ENCODE measurements at places on chromosomes 16 and 17.

GRCh38 chr16:10838621-10839278 is 20.2 kb upstream of the TVP23A start:
- no peak for DNase-seq

DNA sequence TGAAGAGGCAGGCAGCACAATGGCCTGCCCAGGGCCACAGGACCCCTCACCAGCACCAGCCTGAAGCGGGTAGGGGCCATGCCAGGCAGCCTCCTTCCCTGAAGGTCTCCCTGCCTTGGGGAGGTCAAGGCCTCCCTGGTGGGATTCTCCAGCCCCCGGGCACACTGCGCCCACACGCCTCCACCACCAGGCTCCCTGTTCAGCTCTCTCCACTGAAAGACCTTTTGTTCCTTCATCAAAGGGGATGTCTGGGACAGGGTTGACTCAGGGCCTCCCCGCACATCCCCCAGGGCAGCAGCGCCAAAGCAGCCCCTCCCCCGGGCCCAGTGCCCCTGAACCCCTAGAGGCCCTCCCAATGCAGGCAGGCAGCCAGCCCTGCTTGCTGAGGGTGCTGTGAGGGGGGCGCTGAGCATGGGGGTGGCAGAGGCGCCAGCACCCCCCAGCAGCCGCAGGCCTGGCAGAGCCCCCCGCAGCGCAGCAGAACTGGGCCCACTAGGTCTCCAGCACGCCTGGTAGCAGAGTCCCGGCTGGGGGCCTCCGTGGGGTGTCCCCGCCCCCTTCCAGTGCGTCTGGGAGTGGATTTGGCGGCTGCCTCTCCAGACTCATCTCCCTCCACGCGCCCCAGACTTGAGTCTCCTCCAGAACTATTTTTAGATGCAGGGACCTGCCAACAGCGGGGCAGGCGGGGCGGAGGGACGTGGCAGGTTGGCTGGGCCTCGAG is 13.1 kb downstream of the BCAR1 start:
- DNase-seq, result no peak

DNA sequence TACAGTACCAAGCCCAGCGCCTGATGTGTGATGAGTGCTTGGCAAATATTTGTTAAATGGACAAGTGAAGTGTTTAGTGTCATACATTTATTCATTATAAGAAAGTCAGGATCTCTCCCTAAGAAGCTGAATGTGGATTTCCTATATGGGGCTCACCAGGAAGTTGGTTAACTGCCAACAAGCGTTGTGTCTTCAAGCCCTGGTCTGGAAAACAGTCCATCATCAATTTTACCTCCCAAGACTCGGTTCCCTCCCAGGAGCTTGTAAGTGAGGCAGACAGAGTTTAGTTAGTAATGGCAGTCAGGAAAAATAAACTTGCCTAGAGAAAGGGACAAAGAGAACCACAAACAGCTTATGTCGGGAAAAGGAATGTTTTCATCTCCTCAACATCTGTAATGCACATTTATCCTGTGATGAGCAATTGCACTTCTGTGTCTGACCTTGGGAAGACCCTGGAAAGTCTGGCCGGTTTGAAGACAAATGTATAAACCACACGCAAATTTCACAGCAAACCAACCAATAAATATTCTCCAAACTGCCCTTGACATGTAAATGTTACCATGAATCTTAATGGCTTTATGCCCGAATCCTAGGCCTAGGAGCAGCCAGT is 28.3 kb downstream of the C16orf95 start:
- no peak for DNase-seq

DNA sequence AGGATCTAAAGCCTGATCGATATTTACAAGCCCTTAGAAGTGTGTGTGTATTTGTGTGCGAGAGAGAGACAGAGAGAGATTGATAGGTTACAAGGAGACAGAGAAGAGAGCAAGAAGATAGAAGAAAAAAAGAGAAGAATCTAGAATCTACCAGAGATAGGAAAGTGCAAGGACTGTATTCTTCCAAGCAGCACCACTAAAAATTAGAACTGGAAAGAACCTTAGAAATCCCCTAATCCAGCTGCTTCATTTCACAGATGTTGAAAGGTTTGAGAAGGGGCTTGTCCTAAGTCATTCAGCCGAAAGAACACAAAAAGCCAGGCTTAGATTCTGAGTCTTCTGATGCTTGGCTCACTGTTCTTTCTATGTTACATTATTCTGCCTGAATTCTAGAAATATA is 92.2 kb downstream of the HS3ST3A1 start:
- no peak for DNase-seq

- DNase-seq, result no peak
Observed at GRCh38 chr17:48238933-48239602, 131.5 kb downstream of the SNX11 start.

DNA sequence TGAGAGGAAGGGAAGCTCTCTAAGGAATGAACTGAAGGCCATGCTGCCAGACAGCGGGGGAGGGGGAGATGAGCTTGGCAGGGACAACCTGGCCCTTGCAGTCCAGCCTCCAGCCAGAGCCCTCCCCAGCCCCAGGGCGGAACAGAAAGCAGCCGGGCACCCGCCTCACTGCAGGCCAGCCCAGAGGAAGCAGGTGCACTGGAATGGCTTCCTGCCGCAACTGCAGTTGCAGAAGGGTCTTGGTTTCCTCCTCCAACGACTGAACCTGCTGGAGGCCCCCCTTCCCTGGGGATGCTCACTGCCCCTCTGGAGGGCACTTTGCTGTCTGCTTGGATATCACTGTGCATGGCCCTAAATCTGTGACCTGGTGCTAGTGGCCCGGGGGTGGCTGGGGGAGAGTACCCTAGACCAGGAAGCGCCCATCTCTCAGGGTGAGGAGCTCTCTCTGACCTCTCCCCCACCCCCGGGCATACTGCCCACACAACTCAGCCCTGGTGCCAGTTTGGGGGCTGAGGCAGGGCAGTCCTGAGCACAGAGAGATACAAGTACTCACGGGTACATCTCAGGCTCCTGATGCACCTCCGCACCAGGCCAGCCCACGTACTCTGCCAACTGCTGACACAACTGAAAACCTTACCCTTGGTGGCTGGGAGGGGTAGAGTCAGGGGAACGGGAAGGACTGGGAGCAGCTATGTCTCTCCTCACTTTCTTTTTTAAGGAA is 41.1 kb downstream of the MYO18A start:
- no peak for DNase-seq

- DNase-seq, result no peak
Observed at GRCh38 chr16:66746682-66747081, 4.7 kb downstream of the DYNC1LI2 start.

- no peak for DNase-seq
Observed at GRCh38 chr16:50393416-50393815, 24.6 kb upstream of the BRD7 start.

DNA sequence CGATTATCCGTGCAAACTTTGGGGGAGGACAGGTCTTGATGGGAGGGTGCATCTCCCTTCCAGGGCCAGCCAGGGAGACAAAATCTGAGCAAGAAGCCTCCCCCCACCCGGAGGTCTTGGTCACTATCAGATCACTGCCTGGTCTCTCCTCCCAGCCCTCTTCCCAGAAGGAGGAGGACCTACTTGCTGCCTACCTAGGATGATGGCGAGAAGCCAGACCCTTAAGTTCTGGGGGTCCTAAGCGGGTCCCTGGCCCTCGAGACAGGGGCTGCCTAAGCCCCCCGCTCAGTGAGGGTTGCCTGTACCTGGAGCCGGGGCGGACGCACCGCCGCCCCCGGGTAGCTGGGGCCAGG is 4.6 kb downstream of the TSPOAP1 start:
- DNase-seq, result no peak

DNA sequence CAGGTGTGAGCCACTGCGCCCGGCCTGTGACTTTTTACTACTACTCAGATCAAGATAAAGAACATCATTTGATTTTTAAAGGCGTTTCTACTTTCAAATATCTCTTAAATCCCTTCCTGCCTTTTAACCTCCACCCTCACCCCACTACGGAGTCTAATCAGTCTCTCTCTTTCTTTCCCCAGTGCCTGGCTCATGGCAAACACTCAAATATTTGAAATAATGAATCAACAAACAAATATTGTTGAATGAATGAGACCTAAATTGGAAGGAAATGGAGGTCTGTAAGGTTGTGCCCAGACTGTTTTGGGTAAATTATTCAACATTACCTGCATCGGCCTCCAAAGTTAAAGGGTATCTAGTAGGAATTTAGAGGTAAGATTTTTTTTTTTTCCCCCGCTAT is 14.7 kb downstream of the COPZ2 start:
- DNase-seq, result no peak

- no peak for DNase-seq
Observed at GRCh38 chr16:81553080-81553813, 108.6 kb downstream of the CMIP start.

DNA sequence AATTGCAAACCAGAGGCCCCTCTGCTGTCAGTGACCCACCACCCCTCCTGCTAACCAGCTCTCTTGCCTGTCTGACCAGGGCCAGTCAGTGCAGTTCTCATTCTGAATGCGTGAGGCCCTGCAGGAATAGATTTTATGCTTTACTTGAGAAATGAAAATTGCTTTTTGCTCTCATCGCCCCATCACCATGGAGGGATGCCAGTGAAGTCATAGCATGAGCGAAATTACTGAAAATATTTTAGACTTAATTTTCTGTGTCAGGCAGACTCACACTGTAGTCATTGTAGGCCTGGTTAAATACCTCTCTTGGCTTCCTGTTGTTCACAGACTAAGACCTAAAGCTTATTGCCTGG is 490.5 kb upstream of the CDH5 start:
- DNase-seq, result no peak

DNA sequence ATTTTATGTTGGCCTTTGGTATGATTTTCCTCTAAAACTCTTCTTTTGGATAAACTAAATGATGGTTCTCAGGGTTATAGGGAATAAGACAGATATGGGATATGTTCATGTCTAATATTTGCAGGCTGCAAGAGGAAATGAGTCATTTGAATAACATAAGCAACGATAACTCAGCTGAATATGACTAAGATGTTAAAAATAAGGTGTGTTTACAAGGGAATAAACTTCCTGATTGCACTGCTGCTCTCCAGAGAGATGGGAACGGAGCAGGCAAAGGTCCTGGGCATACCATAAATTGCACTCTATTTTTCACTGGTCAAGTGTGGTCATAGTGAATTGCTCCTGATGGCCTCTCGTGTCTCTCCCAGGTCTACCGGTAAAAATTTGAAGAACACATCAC is 666.2 kb downstream of the TOX3 start:
- DNase-seq, result no peak

GRCh38 chr17:80455336-80455710 is 21.1 kb downstream of the NPTX1 start:
- no peak for DNase-seq

- DNase-seq, result no peak
Observed at GRCh38 chr17:7019839-7020519, 2.9 kb upstream of the BCL6B start.

DNA sequence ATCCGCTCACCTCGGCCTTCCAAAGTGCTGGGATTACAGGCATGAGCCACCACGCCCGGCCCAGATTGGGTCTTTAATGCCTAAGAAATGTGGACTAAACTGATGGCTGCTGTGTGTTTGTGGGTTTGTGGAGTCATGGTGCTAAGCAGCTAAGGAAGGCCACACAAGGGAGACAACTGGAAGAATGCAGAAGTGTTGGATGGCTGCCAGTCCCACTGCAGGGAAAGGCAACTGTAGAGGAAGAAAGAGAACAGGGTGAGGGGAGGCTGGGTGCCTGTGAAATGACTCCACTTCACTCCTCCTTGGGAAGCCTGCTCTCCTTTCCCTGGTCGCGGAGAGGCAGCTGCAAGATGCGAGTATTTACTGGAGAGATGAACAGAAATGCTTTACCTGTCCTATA is 23.5 kb upstream of the SIAH1 start:
- DNase-seq, result no peak

- no peak for DNase-seq
Observed at GRCh38 chr17:44960691-44961090, 7.4 kb downstream of the C1QL1 start.

DNA sequence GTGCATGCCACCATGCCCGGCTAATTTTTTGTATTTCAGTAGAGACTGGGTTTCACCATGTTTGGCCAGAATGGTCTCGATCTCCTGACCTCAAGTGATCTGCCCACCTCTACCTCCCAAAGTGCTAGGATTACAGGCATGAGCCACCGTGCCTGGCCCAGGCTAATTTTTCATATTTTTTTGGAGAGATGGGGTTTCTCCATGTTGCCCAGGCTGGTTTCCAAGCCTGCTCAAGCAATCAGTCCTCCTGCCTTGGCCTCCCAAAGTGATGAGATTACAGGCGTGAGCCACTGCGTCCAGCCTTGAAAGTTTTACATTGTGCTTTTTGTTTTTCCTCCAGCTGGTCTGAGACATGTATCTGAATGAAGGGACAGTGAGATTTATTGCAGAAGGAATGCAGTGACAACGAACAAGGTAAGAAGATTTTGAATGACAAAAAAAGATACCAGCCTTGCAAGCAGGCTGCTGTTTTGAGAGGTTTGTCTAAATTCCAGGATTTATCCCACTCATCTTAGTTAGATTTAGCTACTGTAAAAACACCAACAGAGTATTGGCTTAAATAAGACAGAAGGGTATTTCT is 3.4 kb upstream of the ENGASE start:
- DNase-seq, result no peak

DNA sequence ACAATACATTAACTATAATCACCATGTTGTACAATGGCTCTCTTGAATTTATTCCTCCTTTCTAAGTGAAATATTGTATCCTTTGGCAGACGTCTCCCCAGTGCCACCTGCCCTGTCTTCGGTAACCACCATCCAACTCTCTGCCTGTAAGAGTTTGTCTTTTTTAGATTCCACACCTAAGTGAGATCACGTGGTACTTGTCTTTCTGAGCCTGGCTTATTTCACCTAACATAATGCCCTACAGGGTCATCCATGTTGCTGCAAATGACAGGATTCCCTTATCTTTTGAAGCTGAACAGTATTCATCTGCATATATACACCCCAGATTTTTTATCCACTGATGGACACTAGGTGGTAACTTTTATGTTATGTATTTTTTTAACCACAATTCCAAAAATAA is 24.2 kb downstream of the ORC6 start:
- no peak for DNase-seq

GRCh38 chr16:89320782-89321501 is 103.4 kb downstream of the ZNF778 start:
- DNase-seq, result no peak

- no peak for DNase-seq
Observed at GRCh38 chr17:70653850-70654249, 484.5 kb downstream of the KCNJ2 start.

DNA sequence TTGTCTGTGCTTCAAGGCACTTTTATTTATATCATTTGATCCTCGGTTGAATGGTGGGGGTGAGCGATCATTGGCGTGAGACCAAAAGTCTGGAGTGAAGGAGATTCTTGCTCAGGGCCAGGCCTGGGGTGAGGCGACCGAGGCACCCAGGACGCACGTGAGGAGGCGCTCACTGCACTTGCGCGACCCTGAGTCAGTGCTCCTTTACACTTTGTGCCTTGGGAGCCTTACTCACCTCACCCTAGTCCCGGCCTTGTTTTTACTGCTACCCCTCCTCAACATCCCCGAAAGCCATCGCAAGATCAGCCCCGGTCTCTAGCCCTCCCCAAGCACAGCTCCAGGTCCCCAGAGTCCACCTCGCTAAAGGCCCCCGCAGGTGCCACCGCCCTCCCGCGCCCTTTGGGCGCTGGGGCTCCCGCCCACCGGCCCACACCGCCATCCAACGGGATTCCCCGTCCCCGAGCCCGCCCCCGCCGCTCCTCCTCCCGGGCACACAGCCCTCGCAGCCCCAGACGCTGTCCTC is 496 bp downstream of the EZH1 start:
- DNase-seq, result no peak

GRCh38 chr17:38554430-38555350 is 51.1 kb downstream of the SRCIN1 start:
- no peak for DNase-seq
